ENCODE measurements at places on chromosomes 4 and X.

DNA sequence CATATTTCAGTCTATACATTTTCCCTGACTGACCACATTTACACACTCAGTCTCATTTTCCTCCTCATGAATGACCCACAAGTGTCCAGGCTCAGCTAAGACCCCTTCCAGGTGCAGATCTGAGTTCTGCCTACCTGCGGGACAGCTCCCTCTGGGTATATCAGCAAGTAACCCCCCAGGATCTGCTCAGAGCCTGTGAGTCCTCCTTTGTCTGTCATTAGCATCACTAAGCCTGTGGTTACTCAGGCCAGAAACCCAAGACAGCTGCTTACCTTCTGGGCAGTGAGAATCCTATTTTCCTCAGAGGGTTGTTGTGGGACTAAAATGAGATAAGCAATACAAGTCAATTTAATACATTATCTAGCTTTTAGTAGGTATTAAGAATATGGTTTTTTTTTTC is 487.6 kb upstream of the BOD1L1 start:
- ATAC-seq: no peak

GRCh38 chr4:81687471-81687870 is 215.8 kb upstream of the RASGEF1B start:
- no peak for ATAC-seq

DNA sequence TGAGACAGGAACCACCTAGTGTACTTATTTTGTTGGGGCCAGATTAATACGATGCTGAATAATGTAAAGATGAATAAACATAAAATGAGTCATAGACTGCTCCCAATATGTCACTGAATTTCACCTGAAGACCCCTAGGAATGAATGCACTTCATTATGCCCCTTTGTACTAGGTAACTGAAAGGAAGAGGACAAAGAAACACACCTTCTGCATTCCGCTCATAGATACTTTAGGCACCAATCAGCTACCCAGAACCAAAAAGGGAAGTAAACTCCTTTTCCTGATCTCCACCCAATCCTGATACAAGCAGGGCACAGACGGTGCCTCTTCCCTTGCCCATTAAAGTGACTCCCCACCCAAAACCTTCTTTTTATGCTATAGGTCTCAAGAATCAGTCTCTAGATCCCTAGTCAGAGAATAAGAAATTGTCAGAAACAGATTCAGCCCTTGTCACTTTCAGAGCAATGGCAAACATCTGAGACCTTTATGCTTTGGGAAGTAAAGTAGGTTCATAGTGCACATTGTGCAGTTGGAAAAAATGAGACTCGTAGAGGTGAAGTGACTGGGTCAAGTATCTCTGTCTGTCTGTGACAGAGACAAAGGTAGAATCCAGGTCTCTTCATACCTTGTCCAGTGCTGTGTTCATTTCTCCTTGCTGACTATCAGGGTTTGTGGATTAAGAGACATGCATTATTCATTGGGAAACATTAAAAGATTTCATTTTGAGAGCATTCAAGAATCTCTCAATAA is 2.3 kb downstream of the GPR174 start:
- ATAC-seq: peak; percentile 16

- no peak for ATAC-seq
Measured at GRCh38 chr4:136680271-136680670, 852.0 kb downstream of the PCDH18 start.

DNA sequence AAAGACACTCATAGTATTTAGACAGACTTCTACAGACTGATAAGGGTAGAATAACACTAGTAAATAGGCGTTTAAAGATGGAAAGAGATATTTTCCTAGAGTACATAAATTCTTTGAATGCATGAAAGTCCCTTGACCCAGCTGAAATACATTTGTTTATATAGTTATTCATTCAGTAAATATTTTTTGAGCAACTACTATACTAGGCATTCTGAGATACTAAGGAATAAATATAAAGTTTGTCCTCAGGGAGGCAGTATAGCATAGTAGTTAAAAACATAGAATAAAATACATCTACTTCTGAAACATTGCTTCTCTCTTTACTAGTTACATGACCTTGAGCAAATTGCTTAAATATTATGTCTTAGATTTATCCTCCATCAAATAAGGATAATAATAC is 27.4 kb downstream of the HMGN5 start:
- ATAC-seq: no peak

- ATAC-seq: no peak
Measured at GRCh38 chrX:153307276-153308178, 14.0 kb downstream of the PNMA6F start.

- ATAC-seq: no peak
Measured at GRCh38 chrX:13808865-13809264, 8.0 kb downstream of the GPM6B start.

DNA sequence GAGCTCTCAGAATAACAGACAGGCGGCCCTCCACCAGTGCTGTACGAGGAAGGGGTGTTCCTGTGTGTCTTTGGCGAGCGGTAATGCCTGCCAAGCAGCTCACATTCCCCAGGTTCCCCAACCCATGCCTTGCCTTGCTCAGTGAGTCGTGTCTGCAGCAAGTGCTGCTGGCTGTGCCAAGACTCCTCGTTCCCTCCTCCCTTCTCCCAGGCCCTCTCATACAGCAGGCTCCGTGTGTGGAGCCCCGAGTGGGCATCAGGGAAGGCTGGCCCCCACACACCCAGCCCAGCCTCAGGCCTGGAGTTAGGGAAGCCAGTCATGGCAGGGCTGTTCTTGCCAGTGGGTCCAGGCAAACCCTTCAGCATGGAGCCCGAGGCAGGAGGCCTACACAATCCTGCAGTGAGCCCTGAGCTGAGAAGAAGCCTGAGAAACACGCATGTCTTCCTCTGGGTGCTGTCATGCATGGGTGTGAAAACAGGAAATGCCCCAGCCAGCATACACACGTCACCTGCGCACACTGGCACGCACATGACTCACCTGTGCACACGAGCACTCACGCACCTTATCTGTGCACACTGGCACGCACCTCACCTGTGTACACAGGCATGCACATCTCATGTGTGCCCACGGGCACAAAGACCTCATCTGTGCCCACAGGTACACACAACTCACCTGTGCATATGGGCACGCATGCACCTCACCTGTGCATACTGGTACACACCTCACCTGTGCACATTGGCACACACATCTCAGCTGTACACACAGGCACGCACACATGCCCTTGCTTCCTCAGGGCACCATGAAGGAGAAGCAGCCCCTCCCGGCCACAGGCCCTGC is 238.7 kb downstream of the DHRSX start:
- peak; percentile 32 for ATAC-seq

Measured in activated CD4-positive, CD25-positive, alpha-beta regulatory T cell treated with anti-CD3 and anti-CD28 coated beads, Interleukin-2, amount 50 U/mL, for 24 hours (primary cell).